ENCODE measurements at places on chromosomes 6 and 20. TPM values are rescaled to one million over a fixed set of nuclear protein-coding genes. Genes with fewer than 3 reads are reported as not detected.

- DNase-seq, result peak; percentile 9
These were observed 672.8 kb downstream of the KIF16B start for GRCh38 chr20:15900443-15900842.

The CCN2 gene
- total RNA-seq, result 65.4 TPM

The FGD2 gene
- not detected for total RNA-seq

The AHI1 gene
- total RNA-seq, result 13.2 TPM
